ENCODE measurements at places on chromosomes 5 and 9. TPM values are rescaled to one million over a fixed set of nuclear protein-coding genes. Genes with fewer than 3 reads are reported as not detected.
A peak's percentile ranks its signal among the peaks of the same experiment; 100 is the strongest.

DNA sequence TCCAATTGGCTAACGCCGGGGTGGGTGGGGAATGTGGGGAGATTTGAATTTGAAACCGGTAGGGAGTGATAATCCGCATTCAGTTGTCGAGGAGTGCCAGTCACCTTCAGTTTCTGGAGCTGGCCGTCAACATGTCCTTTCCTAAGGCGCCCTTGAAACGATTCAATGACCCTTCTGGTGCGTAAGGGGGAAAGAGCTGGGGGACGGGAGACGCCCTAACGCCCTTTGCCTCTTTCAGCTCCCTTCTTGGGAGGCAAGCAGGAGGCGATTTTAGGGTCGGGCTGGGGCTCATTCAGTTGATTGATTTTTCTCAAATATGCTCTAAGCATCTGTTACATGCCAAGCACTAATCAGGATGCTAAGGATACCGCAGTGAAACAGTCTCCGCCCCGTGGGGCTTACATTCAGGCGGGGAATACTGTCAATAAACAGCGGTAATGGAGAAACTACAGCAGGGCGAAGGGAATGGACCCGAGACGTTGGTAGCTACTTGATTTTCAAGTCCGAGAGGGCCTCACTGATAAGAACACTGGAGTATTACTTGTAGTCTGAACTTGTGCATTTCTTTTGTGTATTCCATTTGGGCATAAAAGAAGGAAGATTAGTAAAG, at the start of gene HMMR:
HMMR (plus strand) TSS at position 71 of the 610 bp plus-strand sequence; CDS start at position 132, 61 bp downstream.
- DNase-seq, result no peak

LTC4S gene
- total RNA-seq, result 0.79 TPM

DNA sequence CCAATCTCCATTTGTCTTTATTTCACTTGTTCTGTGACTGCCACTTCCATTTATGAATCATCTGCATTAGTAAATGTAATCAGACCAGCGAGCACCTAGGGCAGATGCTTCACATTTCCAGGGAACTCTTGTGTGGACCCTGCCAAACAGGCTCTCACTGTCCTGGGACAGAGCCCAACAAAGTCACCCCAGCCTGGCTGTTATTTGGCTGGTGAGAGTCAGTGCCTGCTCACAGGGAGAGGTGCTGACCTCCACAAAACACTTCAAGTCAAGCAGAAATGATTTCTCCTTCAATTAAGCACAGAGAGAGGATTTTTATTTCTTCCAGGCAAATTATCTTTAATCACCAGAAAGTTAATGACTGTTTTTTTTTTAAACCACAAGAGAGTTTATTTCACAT, 568.0 kb downstream of the MTRR start:
- DNase-seq, result no peak

GRCh38 chr9:110933350-110934001, 104.8 kb downstream of the LPAR1 start:
- DNase-seq, result no peak

FST gene
- total RNA-seq, result not detected

DNA sequence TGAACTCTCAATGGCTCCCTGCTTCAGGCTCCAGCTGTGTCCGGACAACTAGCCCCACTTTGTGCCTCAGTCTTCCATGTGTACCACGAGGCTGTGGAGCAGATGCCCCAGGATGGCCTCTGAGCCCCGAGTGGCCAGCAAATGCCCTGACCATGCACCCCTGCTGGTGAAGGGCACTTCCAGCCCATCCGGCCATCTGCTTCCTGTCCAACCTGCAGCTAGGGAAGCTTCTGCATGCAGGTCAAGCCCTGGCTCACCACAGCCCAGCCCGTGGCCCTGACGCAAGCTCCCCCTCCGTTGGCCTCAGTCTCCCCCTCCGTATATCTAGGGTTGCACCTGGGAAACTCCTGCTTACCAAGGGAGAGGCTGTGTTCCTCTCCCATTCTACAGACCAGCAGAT, 4.8 kb downstream of the NINJ1 start:
- DNase-seq, result no peak

PPIC gene
- total RNA-seq, result not detected

GRCh38 chr5:44747396-44747795, 61.4 kb upstream of the MRPS30 start:
- DNase-seq, result no peak

VCAN gene
- total RNA-seq, result not detected

POU5F2 gene
- total RNA-seq, result 0.27 TPM

- peak; percentile 37 for DNase-seq
These were observed 8.8 kb upstream of the TRAF1 start for GRCh38 chr9:120935383-120935857.

CARD9 gene
- 0.12 TPM for total RNA-seq
